ENCODE measurements at places on chromosomes 2 and 18.

GRCh38 chr2:136443661-136444060 is 321.7 kb upstream of the THSD7B start:
- DNase-seq, result no peak

GRCh38 chr2:11774600-11774999 is 28.2 kb downstream of the LPIN1 start:
- DNase-seq, result no peak

GRCh38 chr2:96687266-96687665 is 44.7 kb downstream of the FER1L5 start:
- no peak for DNase-seq

GRCh38 chr18:41266204-41266603 is 688.8 kb upstream of the PIK3C3 start:
- no peak for DNase-seq

GRCh38 chr2:15889442-15890123 is 50.8 kb upstream of the MYCN start:
- DNase-seq, result no peak

DNA sequence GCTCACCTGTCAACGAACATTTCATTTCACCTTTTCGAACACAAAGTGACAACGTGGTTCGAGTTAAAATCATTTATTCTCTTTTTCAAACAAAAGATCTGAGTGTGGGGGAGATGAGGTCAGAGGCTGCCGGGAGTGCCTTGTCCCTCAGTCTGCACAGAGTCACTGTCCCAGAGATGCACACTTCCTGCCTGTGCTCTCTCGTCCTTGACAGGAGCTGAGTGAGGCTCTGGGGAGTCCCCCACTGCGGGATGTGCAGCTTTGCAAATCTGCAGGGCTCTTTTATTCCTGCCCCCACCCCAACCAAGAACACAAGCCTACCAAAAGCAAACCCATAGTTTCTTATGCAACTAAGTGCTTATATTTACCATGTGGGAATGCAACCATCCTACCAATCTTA is 497.8 kb downstream of the EIPR1 start:
- DNase-seq, result no peak

GRCh38 chr2:200609028-200609614 is 23.3 kb downstream of the AOX1 start:
- no peak for DNase-seq

DNA sequence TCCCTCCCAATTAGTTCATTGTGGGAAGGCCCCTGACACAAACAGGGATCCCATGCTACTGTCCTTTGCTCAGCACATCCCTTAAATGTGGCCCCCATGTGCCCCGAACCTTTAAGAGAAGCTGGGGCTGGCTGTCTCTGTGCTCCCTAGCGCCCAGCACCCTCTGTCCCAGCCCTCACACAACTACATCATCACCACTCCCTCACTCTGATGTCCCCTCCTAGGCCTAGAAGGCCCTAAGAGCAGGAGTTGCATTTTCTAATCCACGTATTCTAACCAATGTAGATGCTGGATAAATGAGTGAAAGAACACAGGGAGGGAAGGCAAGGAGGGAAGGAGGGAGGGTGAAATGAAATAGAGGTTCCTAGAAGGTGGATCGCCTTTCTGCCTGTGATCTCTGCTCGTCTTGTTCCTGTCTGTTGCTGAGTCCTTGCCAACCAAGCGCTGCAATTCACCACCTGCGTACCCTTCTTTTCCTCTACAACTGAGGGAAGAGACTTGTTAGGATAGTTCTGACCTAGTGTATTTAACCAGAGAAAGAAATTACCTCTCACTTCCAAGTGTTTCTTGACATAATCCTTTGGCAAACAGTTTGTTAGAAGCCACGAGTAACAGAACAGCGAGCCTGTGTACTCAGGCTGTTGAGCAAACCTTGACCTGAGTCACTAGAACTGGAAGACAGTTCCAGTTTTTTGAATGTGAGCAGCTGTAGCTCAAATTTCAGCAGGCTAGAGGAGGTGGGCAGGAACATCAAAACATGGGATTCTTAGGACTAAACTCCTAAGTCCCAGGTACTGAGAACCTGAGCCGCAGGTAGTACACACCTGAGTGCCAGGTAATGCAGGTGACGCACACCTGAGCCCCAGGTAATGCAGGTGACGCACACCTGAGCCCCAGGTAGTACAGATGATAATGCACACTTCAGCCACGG is 181.5 kb upstream of the ID2 start:
- no peak for DNase-seq

DNA sequence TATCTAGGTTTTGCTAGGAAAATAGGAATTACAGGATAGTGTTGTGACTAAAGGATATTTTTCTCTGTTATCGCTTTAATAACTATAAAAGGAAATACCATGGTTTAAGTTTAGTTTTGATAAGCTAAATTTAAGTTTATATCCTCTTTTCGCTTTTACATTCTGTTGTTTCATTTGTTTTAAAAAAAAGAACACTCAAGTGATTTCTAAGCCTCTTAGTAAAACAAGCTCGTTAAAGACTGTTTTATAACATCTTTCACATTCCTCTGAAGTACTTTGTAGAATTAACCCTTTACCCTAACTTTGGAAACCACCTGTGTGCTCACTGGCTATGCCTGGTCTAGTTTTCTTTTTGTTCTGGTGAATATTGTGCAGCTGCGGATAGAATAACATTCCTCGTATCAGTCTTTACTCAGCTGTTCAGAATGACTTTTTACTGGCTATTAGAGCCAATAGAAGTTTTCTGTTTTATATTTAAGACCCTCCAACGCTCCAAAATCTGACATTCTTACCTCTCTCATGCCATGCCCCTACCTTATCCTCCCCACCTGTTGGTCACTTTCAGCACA is 183.1 kb downstream of the PTPRM start:
- DNase-seq, result no peak

DNA sequence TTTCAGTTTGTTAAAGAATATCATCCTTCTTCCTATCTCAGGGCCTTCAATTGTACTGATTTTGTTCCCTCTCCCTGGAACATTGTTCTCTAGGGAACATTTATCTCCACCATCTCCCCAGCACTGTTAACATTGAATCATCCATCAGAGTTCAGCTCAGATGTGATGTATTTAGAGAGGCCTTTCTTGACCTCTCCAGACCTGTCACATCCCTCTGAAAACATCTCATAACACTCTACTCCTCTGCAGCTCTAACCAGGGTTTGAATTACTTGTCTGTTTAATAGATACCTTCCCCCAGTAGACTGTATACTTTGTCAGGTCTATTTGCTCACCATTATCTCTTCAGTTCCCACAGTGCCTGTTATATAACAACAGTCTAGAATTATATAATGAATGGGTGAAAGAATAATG is 98.6 kb downstream of the GALNT1 start:
- no peak for DNase-seq

DNA sequence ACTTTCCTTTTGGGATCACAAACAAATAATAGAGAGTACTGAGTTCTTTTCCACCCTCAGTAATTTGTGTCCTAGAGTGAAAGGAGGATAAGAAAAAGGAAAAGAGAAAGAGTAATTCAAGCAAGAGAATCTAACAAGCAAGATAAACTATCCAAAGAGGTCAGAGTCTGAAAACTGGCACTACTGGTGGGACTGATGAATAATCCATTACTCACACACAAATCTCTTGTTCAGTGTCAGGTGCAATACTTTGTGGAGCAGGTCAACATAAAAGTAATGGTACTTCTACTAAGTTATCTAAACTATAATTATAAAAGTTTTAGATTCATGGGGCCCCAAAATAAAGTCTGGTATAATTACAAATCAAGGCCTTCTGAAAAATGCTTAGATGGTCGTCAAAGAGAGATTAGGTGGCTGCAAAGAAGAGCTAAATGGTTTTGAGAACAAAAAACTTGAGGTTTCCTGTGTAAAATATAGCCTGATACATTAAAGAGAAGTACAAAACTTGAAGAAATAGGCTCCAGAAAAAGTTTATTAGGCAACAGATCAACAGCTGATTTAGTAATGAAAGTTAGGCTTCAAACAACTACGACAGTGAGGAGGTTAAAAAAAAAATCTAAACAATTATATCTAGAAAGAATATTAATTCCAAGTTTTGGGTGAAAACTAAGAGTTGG is 109.4 kb downstream of the BAZ2B start:
- DNase-seq, result no peak

DNA sequence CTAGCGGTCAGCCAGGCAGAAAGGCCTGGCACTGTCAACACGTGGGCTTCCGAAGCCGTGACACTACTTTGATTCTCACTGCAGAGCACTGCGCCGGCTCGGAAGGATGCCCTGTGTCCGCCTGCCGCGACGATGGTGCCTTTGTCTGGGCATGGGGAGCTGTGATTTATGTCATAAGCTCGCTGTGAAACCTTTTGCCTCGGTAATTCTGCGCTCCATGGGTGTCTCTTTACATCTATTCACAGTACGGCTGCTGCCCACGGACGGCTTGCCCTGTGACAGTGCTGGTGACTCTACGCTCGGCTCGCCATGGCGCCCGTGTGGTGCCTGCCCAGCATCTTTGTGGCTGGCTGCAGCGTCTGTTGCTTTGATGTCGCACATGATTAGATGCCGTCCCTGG is 43.1 kb upstream of the GBX2 start:
- no peak for DNase-seq

DNA sequence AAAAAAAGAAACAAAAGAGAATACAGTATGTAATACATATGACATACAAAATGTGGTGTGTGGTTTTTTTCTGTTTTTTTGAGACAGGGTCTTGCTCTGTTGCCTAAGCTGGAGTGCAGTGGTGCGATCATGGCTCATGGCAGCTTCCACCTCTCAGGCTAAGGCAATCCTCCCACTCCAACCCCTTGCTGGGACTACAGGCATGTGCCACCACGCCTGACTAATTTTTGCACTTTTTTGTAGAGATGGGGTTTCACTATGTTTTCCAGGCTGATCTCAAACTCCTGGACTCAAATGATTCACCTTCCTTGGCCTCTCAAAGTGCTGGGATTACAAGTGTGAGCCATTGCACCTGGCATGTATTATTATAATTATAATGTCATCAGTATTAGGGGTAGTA is 38.9 kb downstream of the DHX57 start:
- DNase-seq, result no peak

- DNase-seq, result no peak
Observed at GRCh38 chr18:79452190-79452990, 56.7 kb downstream of the NFATC1 start.

- DNase-seq, result no peak
Observed at GRCh38 chr2:216142540-216142939, 33.4 kb downstream of the XRCC5 start.

GRCh38 chr2:53347269-53347668 is 420.3 kb upstream of the CHAC2 start:
- no peak for DNase-seq

DNA sequence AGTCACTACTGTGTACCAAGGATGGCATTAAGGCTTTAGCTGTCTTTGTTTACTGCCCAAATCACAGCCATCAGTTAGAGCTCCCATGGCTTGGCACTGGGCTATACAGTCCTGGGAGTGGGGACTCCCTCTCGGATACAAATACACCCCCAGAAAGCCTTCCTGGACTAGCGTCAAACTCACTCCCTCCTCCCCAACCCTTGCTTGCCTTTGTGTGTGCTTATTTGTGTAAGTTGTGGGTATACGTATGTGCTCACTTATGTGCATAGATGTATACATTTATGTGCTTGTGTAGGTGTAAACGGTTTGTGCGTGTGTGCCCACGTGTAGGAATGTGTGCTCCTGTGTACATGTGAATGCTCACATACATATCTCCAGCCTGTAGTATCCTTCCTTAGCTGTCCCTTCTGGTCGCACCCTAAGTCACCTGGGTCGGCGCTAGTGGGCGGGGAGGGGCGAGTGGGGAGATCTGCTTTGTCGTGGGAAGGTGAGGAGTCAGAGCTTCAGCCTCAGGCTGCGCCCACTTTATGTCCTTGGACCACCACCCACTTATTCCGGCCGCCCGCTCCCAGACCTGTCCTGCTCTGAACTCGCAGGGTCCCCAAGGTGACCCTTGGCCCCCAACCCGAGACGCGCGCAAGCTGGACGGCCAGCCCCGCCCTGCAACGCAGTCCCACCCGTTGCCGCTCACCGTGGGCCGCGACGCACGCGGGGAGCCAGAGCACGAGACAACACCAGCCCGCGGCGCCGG is 461 bp downstream of the PRADC1 start:
- DNase-seq, result no peak

DNA sequence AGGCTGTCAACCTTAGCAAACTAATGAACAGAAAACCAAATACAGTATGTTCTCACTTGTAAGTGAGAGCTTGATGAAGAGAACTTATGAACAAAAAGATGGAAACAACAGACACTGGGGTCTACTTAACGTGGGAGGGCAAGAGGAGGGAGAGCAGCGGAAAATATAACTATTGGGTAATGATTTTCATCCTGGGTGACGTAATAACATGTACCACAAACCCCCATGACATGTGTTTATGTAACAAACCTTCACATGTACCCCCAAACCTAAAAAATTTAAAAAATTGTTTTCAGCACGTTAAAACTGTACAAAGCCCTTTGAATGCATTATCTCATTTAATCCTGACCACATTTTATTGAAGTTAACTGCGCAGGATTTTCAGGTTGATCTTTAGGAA is 64.9 kb upstream of the RBMS1 start:
- DNase-seq, result no peak

DNA sequence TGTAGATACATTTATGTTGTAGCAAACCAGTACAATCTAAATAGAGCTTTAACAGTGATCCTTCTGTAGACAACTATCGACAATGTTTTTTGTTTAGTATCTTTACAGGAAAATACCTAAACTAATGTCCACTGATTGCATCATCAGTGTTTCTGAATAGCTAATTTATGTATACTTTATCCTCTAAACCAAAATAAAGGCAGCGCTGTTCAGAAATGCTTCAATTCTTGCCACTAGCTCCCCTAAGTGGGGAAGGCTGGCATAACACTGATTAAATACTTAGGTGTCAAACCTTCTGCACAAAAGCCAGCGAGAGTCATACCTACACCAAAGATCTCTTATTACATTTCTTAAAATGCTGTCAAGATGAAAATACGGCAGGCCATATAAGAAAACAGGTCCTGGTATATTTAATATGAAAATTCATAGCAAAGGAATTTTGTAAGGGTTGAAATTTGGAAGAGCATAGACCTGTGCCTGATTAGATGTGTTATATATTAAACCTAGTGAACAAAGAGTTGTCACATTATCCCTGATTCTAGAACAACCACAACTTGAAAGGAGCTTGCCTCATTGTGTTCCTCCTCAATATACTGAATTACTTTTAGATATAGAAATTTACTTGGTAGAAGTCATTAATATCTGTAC is 1693.4 kb upstream of the SLC39A10 start:
- no peak for DNase-seq

Data from amygdala (tissue), 56 donors.